CD4-positive, alpha-beta T cell treated with Interleukin-17A for 1 hour (primary cell): ENCODE measurements at places on chromosomes 2 and 18.
A peak's percentile ranks its signal among the peaks of the same experiment; 100 is the strongest.

DNA sequence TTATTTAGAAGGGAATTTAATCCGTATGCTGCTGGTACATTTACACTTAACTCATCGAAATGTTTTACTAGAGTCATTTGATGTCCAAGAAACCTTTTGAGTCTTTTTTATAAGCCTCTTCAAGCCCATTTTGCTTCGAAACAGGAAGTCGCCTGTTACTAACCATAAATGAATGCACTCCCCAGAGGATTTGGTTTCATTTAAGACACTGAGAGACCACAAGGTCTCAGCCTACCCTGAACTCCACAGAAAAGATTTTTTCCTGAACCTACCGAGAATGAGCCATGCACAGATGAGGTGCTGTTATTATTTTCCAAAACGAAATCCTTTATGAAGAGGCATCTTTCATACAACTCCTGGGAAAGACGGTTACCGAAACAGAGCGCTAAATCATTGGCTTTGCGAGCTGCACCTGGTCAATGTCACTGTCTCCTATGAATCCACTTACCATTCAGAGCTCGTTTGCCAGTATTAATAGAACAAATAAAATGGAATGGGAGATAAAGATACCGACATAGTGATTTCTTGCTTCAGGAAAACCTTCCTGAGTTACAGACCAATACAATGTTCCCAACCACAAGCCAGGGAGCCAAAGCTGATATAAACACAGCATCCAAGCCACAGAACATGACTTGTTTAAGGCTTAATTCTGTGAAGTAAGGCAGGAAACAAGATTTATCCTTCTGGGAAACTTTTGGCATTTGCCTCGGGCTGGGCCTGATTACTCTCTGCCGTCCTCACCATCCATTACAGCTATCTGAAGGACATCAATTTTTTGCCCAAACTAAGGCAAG, 382.1 kb downstream of the OSR1 start:
- DNase-seq = no peak

DNA sequence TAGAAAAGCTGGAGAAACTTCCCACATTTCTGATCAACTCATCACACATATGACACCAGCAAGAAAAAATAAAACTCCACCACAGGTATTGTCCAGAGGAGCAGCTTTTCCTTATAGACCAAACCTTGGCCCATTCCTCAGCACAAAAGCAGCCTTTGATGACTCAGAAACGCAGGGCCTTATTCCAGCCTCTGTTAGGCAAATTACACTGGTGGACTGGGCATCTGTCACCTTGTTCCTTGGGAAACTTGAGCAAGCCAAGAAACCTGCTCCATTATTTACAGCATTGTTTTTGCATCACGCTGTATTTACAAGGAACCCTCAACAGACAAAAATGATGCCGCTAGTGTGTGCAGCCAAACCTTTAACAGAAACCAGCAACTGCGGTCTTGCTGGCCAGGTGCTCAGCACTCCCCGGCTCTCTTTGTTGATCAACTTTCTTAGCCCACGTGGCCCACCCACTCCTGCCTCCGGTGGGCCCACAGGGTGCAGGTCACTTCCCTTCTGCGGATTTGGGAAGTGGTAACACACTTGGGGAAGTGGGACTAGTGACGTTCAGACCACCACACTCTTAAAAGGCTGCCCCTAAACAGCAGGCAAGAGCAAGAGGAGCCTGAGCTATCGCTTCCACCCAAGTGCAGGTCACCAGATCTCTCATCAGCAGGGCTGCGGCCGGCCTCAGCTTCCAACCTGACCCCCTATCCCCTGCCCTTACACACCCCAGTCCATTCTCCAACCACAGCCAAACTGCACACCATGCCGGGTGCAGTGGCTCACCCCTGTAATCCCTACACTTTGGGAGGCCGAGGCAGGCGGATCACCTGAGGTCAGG, 1.5 kb downstream of the AP1S3 start:
- DNase-seq = peak; percentile 32

- DNase-seq = no peak
Measured at GRCh38 chr2:41847744-41848441, 199.9 kb upstream of the PKDCC start.

DNA sequence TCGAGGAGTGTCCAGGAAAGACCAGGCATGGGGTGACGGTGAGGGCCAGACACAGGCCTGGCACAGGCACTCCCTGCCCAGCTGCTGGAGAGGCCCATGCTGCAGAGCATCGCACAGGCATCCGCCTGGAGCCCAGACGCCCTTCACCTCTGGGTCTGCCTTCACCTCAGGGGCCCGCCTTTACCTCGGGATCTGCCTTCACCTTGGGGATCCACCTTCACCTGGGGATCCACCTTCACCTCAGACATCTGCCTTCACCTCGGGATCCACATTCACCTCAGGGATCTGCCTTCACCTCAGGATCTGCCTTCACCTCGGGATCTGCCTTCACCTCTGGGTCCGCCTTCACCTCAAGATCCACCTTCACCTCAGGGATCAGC, 7.7 kb downstream of the KIF1A start:
- DNase-seq = no peak

GRCh38 chr2:37563375-37564015, 107.9 kb downstream of the CDC42EP3 start:
- DNase-seq = no peak
